ENCODE measurements at places on chromosomes 13 and 19. TPM values are rescaled to one million over a fixed set of nuclear protein-coding genes. Genes with fewer than 3 reads are reported as not detected.

DNA sequence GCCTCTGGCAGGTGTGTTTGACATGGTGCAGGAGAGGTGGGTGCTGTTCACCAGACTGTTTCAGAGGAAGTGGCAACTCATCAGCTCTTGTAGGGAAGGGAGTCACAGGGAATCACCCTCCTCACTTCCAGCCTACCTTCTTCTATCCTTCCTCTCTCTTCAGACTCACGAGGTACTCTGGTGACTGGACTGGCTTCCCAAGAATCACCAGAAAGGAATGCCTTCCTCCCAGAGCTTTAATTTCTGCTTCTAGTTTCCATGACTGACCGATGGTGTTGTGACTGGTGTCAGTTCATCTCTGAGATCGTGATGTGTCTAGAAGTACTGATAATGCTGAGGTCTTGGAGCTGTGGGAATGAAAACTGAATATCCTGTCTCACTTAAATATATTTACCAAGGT is 247.3 kb downstream of the KCTD12 start:
- no peak for DNase-seq

DNA sequence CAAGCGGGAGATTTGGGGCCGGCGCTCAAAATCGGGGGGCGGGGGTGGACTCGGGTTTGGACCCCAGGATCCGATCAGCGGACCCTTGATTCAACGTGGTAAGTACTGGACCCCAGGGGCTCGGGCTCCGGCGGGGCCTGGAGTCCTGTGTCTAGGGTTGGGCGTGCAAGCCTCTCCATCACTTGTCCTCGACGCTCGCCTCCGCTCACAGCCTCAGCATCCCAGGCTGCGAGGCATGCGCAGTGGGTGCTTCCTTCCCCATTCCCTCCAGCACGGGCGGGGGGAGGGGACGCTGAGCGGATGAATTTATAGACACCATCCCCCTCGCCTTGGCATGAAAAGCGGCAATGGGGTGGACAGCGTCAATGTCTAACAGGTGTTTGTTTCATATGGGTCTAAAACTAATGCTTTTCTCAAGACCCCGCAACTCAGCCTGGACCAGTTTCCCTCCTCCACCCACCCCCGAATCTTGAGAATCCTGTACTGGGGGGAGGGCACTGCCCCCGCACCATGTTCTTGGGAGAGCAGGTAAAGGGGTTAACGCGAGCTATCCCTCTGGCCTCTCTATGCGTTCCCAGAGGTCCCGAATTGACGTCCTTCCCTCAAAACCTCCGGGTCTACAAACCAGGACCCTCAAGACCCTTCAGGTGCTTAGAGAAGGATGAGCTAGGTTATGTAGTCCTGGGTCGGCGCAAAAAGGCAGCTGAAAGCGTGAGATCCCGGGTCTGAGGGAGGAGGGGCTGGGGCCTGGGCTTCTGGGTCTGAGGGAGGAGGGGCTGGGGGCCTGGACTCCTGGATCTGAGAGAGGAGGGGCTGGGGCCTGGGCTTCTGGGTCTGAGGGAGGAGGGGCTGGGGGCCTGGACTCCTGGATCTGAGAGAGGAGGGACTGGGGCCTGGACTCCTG is 579 bp downstream of the CPT1C start:
- no peak for DNase-seq

The CPT1C gene
- total RNA-seq: 20.0 TPM

DNA sequence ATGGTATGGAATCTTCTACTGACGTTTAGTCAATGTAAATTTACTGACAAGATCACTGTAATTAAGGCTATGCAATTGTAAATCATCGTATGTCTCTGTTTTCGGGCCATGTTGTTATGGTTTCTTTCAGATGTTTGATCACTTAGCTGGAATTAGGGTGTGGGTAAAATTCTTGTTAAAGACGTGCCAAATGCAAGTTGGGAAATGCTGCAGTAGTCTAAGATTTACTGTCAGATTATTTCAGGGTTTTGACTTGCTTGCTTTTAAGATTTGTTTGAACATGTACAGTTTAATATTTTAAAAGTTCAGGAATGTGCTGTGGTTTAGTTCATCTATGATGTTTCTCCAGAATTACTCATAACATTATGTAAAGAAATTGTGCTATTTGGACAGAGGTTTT is 10.8 kb downstream of the NDFIP2 start:
- DNase-seq: no peak

DNA sequence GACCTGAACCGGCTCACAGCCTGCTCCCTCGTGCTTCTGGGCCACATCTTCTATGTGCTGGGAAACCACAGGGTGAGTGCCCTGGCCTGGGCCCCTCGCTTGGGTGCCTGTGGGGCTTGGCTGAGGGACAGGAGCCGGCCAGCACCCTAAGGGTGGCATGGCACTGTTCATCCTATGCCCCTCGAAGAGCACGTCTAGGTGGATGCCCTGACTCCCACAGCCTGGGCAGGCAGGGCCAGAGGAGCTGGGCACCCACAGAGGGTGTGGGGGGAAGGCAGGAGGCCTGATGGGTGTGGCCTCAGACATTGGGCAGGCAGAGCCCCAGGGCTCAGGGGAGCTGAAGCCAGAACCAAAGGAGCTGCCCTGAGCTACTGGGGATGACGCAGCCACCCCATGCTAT is 28.7 kb downstream of the MAU2 start:
- DNase-seq: no peak

- no peak for DNase-seq
These were observed 22.1 kb downstream of the ARID3A start for GRCh38 chr19:947707-948539.

DNA sequence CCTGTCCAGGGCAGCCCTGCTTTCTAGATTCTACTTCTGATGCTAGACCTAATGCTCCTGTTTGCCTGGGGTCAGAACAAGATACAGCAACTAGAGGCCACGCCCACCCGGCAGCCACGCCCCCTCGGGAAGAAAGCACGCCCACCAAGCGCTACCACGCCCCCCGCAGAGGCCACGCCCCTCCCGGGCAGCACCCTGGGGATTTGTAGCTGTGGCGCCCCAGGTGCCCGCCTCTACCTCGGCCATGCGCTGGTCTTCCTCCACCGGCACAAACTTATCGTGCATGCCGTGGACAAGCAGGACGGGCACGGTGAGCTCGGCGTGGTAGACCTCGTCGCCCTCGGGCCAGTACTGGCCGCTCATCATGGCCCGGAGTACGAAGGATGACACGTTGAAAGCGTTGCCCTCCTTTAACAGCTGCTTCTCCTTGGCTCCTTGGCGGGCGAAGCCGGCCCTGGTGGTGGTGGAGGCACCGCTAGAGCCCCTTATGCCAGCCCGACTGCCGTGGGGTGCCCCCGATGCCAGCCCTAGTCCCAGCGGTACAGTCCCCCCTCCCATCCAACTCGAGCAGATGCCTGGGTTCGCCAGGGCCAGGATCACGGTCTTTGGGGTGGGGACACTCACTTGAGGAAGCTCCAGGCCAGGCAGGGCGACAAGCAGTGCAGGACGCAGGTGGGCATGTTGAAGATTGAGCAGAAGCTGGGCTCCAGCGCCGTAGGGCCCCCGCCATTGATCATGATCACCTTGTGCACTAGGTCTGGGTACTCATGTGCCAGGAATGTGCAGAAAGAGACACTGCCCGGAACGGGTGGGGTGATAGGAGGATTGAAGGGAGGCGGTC is 9.0 kb downstream of the ABHD8 start:
- DNase-seq: no peak

The KLK14 gene
- not detected for total RNA-seq

The PLIN5 gene
- total RNA-seq: 0.32 TPM

DNA sequence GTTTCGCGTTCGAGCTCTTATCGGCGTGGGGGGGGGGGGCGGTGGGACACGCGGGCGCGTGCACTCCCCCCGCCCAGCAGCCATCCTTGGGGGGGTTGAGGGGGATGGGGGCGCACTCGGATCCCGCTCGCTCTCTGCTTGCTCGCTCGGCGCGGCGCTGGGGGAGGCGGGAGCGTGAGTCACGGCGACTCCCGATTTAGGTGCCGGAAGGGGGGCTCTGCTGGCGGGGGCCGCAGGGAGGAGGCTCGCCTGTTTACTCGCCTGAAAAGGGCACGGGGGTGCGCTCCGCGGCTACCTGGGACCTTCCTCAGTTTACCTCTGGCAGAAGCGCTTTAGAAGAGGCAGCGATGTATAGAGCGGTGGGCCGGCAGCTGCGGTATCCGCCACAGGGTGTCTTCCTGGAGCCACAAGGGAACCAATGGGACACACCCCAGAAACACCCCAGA is 1.1 kb upstream of the PDE4A start:
- no peak for DNase-seq

GRCh38 chr13:44107357-44108121 is 227.8 kb downstream of the LACC1 start:
- DNase-seq: no peak

Data from pulmonary artery endothelial cell (primary cell).